Fibroblast of upper back skin (primary cell): ENCODE measurements at places on chromosomes 2 and 18.

- DNase-seq, result no peak
These were observed 46.4 kb upstream of the ACAA2 start for GRCh38 chr18:49859725-49860124.

DNA sequence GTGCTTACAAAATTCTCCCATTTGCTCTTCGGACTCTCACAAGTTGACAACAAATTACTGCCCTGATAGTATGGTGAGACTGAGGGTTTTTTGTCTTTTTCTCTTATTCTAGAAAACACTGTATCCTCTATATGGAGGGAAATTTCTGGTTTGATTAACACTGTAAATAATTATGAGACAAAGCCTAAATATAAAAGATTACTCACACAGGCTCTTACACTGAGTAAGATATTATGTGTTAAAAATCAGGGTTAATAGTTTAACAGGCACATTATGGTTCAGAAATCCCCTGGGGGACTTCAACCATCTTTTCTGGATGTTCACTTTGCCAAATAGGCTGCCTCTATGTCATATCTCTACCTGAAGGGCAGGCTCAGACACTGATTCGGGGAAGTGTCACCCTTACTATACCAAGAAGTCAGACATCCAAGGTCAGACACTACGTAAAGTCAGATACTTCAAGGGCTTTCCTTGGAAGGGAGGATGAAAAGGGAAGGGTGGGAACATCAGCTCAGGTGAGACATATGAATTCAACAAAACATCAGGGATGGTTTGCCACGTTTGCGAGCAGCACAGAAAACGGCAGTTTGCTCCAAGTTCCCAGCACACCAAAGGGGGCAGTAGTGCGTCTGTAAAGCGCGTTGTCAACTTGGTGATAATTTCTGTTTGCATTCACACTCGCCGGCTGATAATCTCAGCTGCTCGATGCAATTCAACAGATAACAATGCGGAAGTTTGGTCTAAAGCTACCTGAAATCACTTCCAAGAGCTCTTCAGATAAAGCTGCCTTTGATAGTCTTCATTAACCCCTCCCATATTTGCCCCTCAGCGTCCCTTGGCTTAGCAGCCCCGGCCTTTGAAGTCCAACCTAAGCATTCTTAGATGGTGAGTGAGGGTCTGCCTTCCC is 972 bp upstream of the RASGRP3 start:
- DNase-seq, result peak; percentile 75

- DNase-seq, result no peak
These were observed 256.9 kb upstream of the COPS8 start for GRCh38 chr2:236828820-236829219.

DNA sequence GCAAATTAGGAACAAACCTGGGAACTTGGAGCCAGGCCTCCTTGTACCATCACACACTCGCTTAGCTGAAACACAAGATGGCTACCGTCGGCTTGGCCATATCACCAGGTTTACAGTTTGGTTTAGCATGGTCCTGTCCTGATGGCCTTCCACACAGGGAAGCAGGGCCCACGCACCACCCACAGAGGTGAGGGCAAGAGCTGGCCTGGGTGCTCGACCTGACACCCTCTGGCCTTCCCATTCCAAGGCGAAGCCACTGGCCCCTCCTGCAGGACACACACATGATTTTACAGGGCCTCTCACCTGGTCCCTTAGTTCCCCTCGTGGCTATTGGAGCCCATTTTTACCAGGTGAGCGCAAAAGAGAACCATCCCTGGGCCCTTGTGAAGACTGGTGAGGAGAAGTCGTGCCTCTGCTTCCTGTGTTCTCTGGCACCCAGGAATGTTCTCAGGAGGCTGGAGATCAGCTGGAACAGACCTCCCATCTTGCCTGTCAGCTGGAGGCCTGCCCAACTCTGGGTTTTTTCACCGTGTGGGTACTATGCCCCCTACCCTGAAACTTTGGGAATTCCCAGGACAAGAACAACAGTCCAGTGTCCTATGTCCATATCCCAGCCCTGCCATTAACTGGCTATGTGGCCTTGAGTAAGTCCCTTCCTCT is 53.0 kb upstream of the FOSL2 start:
- no peak for DNase-seq

DNA sequence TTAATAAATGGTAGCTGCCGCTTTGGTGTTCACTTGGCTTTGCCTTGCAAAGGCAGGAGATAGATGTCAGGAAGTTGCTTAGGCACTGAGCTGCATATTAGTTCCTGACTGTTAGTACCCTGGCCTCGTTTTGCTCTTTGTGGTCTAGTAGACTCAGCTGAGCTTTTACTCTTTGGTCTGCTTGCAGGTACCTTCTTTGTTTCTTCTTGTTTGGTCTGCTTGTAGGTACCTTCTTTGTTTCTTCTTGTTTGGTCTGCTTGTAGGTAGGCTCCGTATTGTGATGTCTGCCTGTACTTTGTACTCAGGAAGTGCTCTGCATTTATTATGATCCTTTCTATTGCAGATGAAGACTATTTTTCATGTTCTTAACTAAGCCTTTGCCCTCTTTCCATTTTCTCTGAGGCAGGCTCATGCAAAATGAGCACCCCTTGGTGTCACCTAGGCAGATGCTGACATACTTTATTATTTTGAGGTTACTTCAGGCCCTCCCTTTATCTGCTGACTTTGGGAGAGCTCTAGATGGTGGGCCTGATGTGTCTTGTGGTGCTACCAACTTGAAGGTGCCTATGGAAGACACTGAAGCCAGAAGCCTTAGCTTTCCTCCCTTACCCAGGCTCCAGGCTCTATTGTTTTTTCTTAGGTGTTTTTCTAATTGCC is 6.0 kb downstream of the RPIA start:
- DNase-seq, result no peak

DNA sequence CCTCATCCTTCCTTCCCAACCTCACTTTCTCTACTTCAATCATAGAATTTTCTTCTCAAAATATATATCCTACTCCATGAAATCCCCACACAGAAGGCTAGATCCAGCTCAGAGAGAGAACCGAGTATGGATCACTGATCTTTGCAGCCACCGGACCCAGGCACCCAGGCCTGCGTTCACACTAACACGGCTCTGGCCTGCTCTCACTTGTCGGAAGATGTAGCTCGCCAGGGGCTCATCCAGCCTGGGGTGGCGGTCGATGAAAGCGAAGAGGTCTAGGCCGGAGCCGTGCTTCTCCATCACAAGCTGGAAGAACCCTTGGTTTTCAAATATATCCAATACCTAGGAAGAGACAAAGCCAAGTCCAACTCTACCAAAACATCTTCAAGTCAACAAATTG is 12.7 kb upstream of the MTERF4 start:
- no peak for DNase-seq

DNA sequence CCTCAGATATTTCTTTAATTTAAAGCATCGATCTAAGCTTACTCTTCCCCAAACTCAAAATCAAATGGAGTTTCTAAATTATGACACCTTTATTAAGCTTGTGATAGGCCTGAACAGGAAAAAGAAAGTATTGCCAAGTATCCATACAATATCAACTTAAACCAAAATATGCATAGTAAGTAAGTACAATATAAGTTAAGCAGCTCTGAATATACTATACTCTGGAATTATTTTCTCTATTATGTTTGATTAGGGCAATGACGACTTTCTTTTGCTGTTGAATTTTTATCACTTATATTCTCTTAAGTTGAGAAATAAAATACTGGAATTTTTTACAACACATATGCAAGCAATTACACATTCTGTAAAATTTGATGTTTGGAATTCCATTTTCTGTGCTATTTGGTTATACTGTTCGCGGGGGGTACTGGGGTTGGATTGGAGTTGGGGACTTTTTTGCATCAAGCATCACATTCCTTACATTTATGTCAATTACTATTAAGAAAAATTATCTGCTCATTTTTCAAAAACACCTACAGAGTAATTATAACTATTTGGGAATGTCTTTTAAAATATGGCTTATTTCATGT is 2.2 kb downstream of the COL5A2 start:
- DNase-seq, result peak; percentile 66

DNA sequence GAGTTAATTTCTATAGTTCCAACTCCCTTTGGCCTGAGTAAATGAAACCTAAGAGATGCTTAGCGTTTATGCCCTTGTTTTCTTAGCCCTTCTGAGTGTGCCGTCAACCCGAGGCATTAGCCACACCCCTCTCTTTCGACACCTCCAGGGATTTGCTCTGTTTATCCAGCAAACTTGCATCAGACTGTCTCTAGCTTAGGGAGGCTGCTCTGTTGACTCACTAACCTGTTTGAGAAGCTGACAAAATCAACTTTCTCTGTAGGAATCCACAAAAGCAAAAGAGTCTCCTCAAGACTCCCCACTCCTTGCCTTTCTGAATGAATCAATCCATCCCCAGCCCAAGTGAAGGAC is 317.6 kb downstream of the TNS1 start:
- peak; percentile 93 for DNase-seq

DNA sequence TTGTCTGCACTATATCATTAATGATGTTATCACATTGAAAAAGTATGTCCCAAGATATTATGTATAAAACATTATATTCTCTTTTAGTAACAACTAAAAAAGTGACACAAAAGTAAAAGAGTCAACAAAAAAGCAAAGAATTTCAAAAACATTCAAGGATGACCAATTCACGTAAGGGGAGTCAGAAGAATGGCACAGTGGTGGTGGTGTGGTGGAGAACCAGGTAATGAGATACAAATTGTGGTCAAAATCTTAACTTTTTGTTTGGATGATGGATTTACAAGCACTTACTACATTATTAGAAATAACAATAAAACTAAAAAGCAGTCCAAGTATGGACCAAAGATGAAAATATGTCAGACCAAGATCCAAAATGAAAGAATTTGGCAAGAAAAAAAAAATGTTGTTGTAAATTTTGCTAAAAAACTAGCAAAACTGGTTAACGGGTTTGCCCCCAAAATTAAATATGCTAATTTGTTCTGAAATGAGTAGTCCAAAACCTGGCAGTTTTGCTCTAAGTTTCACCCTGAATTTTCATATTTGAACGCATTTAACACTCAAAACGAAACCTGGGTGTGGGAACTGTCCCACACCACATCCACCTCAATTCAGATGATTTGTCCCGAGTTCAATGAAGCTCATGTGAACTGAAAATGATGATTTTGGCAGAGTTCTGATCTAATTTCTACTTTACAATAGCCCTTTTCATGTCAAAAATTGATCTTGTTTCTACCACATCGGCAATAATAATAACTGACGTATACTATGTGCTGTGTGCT is 135.8 kb downstream of the IKZF2 start:
- DNase-seq, result no peak

- DNase-seq, result no peak
These were observed 34.2 kb downstream of the RAB10 start for GRCh38 chr2:26067980-26068507.

GRCh38 chr2:122927710-122928557 is 1097.2 kb upstream of the CNTNAP5 start:
- no peak for DNase-seq

DNA sequence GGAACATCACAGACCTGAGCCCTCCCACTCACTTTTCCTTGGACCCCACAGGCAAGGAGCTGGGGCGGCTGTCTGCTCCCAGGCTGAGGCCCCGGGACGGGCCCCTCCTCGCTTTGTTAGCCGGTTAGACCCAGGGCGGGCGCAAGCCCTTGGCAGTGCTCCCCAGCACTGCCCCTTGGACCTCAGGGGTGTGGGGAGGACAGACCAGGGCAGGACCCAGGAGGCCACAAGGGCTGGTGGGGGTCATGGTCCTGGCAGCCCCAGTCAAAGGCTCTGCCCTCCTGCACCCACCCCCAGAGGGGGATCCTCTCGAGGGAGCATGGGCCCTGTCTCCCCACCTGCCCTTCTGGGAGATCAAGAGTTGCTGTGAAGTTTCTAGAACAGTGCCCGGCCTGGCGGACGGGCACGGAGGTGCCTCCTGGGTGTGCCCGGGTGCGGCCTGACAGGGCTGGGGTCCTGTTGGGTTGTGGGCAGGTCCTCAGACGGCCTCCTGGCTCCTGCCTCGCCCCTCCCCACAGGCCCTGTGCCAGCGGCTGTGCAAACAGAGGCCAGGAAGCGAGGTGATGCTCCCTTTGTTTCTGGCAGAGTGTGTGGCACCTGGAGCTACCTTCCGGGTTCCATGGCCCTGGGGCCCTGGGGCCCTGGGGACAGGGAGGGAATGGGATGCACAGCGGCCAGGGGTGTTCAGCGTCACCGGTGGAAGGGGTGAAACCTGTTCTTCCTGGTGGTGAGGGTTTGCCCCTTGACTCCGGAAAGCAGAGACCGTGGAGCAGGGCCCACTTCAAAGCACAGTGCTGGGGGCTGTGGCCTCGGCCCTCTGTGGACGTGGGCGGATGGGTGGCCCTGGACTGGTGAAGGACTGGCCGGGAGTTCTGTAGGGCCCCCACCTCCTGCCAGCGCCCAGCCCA is 2.9 kb upstream of the GAL3ST2 start:
- no peak for DNase-seq

GRCh38 chr2:222698276-222698675 is 26.8 kb downstream of the MOGAT1 start:
- no peak for DNase-seq

DNA sequence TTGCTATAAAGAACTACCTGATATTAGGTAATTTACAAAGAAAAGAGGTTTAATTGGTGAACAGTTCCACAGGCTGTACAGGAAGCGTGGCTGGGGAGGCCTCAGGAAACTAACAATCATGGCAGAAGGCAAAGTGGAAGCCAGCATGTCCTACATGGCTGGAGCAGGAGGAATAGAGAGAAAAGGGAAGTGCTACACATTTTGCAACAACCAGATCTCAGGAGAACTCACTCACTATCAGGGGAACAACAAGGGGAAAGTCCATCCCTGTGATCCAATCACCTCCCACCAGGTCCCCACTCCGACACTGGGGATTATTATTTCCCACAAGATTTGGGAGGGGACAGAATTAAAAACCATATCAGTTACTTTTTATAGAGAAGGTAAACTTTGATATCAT is 273.5 kb upstream of the MMADHC start:
- DNase-seq, result no peak

DNA sequence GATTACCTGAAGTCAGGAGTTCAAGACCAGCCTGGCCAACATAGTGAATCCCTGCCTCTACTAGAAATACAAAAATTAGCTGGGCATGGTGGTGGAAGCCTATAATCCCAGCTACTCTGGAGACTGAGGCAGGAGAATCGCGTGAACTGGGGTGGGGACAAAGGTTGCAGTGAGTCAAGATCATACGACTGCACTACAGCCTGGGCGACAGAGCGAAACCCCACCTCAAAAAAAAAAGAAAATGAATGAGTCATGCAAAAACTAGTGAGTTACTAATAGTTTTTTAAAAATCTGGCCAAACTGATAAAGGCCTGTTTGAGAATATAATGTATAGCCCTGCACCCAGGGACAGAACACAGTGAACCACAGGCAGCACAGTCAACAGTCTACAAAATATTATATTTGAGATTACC is 17.5 kb downstream of the AFG3L2 start:
- DNase-seq, result no peak

DNA sequence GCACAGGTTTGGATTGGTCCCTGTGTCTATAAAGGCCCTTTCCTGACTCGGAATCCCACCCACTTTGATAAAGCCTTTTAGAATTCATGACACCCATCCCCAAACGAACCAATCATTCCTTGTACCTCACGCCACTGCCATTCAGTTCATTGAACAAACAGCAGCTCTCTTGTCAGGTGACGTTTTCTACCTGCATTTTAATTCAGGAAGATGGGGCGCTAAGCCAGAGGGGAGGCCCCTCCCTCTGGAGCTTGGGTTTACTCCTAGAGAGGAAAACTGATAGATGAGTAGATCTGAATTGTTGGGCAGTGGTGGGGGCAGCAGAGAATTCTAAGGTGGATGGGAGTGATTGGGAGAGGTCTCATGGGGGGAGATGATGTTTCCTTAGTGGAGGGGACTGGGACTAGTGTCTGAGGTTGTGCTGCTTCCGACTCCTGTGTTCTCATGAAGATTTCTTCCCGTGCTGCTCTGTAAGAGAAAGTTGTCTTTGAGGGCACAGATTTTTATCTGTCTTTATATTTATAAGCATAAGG is 9.6 kb downstream of the RRM2 start:
- DNase-seq, result no peak
